ENCODE measurements at places on chromosomes 2 and 18.
A peak's percentile ranks its signal among the peaks of the same experiment; 100 is the strongest.

GRCh38 chr2:199446996-199447576, 10.7 kb downstream of the SATB2 start:
- DNase-seq, result no peak

DNA sequence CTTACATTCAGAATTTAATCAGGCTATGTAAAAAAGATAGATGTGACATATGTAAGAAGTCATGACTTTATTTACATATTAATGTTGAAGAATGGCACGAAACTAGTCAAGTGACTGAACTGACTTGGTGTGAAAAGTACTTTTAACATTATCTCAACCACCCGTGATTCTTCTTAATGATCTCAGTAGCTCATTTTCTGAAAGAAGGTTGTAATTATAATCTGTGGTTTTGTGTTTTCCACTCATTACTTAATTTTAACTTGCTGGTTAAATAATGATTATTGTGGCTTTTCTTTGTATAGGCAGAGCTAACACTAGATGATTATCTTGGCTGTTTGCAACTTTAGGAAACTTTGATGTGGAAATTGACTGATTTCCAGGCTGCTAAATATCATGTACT, 18.5 kb downstream of the KCNJ13 start:
- DNase-seq, result no peak

GRCh38 chr2:59677158-59677557, 876.3 kb downstream of the BCL11A start:
- no peak for DNase-seq

DNA sequence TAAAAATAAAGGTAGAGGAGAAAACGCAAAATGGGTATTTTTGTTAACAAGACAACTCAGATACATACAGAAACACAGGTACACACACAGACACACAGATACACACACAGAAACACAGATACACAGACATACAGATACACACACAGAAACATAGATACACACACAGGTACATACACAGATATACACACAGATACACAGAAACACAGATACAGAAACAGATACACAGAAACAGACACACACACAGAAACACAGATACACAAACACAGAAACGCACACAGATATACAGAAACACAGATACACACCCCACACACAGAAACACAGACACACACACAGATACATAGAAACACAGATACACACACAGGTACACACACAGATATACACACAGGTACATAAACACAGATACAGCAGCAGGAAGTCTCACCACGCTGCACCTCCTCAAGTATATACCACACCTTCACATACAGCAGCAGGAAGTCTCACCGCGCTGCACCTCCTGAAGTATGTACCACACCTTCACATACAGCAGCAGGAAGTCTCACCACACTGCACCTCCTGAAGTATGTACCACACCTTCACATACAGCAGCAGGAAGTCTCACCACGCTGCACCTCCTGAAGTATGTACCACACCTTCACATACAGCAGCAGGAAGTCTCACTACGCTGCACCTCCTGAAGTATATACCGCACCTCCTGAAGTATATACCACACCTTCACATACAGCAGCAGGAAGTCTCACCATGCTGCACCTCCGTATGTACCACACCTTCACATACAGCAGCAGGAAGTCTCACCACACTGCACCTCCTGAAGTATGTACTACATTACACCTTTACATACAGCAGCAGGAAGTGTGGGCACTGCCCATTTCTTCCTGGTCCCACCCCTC, 250.5 kb downstream of the HDAC4 start:
- no peak for DNase-seq

DNA sequence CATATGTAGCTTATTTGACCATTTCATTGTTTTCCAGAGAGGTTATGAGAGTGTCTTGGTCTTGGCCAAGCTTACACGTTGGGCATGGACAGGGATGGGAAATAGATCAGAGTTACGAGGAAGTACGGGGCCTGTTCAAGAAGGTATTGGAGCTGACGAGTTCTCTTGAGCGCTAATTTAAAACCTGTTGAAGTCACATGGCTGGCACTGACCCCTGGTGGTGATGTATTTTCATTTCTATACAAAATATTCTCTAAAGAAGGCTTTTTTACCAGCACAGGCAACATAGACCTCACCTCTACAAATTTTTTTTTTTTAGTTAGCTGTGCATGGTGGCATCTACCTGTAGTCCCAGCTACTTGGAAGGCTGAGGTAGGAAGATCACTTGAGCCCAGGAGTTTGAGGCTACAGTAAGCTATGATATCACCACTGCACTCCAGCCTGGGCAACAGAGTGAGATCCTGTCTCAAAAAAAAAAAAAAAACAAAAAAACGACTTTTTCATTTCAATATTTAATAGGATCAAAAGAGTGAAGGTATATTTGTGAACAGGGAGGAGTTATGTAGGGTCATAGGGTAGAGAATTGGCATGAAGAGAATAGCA, 19.6 kb downstream of the UGP2 start:
- DNase-seq, result peak; percentile 64

DNA sequence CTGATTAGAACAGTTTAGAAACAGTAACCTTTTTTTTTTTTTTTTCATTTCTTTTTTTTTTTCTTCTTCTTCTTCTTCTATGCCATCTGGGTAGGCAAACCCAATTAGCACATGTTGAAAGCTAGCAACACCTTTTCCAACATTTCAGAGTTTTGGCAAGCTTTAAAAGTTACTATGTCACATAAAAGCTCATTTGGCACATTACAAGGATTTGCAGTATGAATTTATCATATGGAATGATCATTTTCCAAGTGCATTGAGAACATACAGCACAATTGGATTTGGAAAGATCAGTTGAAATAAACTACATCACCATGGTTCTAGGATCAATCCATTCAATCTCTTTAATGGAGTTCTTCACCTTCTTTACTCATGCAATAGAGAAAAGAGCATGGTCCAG, 847.0 kb downstream of the LRRTM4 start:
- no peak for DNase-seq

- no peak for DNase-seq
Observed at GRCh38 chr2:74079522-74080341, 68.0 kb downstream of the BOLA3 start.

DNA sequence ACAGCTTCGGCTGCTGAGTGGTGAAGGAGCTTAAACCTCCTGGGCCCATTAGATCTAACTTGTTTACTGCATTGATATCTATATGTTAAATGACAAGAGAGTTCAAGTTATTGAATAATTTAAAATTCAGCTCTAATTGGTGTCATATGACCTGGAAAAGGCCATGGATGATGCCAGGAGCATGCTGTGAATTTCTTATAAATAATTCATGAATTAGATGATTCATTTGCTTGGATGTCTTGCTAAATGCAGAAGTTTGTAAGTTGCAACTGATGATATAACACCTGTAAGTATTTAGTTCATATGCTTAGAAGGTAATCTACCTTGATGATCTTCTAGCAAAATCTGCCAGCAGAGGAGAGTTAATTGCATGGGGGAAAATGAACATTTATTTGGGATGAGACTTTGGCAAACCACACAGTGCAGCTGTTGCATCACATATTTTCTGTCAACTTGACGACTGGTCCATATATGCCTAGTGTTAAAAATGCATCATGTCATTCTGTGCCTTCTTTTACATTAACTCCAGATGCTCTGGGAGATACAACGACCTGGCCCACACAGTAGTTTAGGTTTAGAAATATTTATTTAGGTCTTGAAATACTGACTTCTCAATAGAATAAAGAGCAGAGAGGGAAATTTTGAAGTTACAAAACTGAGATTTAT, 226.3 kb downstream of the KIAA1328 start:
- DNase-seq, result no peak

- no peak for DNase-seq
Observed at GRCh38 chr2:202592566-202592965, 42.2 kb upstream of the FAM117B start.

- DNase-seq, result no peak
Observed at GRCh38 chr18:78367996-78368395, 611.6 kb upstream of the SALL3 start.

- peak; percentile 82 for DNase-seq
Observed at GRCh38 chr2:234135750-234136221, 85.3 kb downstream of the SPP2 start.

- peak; percentile 14 for DNase-seq
Observed at GRCh38 chr2:164314148-164314547, 307.1 kb downstream of the GRB14 start.

- DNase-seq, result no peak
Observed at GRCh38 chr2:50720697-50721315, 311.1 kb downstream of the NRXN1 start.

- DNase-seq, result no peak
Observed at GRCh38 chr2:35997488-35997887, 358.1 kb upstream of the CRIM1 start.

DNA sequence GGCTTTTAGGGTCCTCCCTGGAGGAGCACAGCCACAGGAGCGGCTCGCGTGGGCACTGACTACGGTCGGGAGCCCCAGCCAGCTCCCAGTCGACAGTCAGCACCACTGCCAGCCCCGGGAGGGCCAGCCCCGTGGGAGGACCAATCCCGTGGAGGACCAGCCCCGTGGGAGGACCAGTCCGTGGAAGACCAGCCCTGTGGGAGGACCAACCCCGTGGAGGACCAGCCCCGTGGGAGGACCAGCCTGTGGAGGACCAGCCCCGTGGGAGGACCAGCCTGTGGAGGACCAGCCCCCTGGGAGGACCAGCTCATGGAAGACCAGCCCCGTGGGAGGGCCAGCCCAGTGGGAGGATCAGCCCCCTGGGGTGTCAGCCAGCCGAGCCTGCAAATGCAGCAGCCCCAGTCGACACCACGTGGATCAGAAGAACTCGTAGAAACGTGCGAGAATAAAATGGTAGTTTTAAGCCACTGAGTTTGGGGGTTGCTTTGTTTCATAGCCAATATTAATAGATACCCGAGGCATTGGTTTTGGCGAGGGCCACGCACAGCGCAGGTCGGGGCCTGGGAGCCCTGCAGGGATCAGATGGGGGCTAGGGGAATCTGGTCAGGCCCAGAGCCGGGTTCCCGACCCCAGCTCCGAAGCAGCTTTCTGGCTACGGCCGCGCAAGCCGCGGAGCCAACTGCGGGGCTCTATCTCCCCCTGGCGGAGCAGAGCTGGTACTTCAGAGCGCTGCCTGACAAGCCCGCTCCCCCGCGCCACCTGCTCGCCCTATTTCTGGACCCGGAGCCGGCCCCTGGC, 73.0 kb downstream of the TEX51 start:
- peak; percentile 74 for DNase-seq

DNA sequence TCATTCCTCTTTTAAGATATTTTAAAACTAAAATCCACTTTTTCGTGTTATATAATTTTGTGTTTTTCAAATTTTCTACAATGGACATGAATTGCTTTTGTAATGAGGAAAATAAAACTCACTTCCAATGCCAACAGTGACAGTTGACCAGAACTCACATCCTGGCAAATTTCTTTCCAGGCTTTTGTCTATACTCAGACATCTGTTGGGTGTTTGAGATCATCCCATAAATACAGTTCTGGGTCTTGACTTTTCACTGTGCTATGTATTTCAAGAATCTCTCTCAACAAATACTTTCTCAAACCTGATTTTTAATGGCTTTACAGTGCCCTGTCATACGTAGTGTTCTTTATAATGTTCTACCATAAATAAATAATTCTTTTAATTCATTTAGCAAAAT, 57.6 kb downstream of the RPL37A start:
- no peak for DNase-seq

GRCh38 chr2:185978634-185979407, 240.2 kb downstream of the FSIP2 start:
- peak; percentile 79 for DNase-seq

DNA sequence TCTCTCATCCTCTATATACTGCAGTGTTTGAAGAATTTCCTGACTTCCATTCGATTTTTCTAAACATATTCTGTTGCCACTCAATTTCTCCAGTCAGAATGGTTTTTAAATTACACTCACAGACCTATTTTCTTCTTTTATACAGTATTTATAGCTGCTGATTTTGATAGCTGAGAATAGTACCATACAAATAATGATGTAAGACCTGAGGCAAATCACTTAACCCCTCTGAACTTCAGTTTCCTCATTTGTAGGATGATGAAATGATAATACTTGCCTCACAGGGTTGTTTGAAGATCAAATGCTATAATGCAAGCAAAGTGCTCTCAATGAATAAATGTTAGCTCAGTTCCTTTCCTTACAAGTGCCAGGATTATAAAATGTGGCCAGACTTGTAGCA, 241.8 kb downstream of the CPS1 start:
- no peak for DNase-seq

DNA sequence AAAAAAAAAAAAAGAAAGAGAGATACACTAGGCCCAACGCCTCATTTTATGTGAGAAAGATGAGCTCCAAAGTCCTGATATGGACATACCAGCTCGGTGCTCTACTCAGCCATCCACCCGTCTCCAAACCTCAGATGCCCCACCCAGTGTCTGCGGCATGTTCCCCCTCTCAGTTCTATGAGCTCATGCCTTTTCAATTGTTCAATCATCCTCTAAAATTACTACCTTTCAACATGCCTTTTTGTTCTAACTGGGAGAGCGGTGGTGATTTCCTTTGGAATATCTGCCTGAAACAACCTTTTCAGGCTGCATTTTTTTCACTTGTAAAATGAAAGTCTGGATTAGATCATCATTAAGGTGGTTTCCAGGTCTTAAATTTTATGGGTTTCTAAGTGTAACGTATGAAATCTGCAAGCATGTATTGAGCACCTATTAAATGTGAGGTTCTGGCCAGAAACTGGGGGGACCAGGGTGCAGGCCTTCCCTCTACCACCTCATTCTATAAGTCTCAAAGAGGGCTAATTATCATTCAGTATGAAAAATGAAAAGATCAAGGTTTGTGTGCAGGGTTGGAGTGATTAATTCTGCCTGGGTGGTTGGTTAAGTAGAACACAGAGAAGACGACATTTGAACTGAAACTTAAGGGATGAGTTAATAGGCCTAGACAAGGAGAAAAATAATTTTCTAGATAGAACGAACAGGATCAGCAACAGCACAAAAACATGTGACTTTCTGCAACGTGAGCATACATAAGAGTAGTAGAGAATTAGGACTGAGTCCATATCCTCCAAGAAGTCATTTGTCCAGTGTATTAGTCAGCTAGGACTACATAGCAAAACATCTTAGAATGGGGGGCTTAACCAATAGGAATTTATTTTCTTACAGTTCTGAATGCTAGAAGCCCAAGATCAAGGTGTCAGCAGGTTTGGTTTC, 87.4 kb upstream of the GLS start:
- DNase-seq, result no peak

DNA sequence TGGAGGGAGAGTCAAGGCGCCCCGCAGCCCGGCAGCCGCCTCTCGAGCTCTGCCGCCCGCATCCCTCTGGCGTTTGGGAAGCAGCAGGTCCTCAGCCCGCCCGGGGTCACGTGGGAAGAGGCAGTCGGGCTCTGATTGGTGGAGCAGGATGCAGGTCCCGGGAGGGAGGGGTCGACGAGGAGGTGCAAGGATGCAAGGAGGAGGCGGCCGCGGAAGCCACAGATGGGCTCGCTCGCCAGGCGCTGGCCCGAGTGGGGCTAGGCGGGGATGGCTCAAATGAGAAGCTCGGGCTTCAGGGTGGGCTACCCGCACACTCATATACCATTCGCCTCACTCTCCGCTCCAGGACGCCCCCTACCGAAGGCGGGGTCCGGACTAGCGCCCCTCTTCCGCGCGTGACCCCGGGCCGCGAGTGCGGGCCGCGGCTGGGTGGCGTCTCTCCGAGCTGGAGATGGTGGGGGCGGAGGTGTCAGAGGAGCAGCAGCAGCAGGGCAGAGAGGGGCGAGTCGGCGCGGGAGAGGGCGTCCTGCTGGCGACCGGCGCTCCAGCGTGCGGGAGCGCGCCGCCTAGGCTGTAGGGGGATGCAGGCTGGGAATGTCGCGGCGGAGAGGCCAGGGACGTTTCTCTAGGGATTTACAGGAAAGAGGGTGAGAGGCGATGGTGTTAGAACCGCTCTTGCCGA, at the start of gene TMEFF2:
TMEFF2 (minus strand) TSS at position 68 of the 682 bp plus-strand sequence. CDS start 409 bp downstream, outside the sequence.
- peak; percentile 43 for DNase-seq
